ENCODE measurements at places on chromosomes 13 and 19.

DNA sequence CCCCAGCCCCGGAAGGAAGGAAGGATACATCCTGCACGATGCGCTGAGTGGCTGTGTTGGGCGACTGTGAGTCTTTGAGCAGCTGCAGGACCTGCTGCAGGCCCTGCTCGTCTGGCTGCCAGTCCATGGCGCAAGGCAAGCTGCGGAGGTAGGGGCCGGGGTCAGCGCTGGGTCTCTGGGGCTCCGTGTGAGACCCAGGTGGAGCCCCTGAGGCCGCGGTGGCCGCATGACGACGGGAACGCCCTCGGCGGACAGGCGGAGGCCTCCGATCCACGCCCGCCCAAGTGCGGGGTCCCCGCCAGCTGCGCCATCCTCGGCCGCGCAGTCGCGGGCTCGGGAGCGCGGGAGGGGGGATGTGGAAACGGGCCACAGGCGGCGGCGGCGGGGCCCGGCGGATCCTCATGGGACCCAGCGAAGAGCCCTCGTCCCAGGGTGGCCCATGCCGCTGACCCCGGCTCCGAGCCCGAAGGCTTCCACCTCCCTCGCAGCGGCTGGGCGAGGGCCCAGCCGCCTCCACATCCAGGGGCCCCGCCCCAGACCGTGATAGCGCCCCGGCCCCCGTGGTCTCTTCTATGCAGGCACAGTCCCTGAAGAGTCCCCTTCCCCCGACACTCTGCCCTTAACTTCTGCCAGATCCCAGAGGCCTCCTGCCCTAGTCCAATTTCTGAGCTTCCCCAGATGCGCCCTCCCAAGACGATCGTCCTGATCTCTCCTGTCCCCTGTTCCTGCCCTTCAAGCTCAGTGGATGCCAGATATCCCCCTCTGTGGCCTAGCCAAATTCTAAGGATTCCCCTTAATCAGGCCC lies 2.7 kb downstream of the TNPO2 start:
- DNase-seq: no peak

DNA sequence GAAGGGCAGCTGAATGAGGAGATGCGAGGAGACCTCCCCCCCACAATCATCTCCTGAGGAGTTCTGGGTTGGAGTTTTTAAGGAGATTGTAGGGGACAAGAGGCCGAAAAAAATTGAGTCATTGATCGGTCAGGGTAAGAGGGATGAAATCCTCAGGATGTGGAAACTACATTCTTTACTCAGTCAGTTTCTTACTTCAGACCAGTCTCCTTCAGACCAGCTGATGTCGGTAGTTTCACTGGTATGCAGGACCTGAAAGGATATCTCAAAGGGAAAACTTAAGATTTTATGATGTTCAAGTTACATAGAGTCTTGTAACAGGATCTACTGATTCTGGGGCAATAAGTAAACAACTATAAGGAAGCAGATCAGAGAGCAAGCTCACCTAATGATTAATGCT lies 51.7 kb upstream of the RFXAP start:
- no peak for DNase-seq

GRCh38 chr19:34474233-34474989 lies 7.1 kb upstream of the WTIP start:
- DNase-seq: no peak

DNA sequence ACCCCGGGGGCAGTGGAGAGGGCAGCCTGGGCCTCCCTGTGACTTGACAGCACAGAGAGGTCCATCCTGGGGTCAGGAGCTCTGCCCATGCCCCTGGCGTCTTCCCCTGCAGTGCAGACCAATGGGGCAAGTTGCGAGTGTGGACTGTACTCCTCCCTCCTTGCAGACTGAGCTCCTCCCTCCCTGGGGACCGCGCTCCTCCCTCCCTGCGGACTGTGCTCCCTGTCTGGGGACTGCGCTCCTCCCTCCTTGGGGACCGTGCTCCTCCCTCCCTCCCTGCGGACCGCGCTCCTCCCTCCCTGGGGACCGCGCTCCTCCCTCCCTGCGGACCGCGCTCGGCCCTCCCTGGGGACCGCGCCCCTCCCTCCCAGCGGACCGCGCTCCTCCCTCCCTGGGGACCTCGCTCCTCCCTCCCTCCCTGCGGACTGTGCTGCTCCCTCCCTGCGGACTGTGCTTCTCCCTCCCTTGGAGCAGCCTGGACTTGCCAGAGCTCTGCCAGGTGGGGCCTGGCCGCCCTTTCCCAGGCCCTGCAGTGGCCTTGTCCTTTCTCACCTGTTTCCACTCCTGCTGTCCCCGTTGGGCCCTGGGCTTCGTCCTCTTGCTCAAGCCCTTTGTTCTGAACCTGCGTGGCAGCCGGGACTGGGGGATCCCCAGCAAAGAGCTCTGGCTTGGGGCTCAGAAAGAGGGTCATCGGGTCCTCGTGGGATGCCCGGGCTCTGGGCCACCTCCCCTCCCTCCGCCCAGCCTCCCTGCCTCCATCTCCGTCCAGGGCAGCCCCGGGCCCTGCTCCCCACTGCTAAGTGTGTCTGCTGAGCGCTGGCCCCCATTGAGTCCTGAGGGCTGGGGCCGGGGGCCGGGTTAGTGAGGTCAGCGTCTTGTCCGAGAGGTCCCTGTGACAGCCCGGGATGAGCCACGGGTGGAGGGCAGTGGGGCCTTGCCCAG lies 6.8 kb downstream of the GAMT start:
- DNase-seq: no peak

DNA sequence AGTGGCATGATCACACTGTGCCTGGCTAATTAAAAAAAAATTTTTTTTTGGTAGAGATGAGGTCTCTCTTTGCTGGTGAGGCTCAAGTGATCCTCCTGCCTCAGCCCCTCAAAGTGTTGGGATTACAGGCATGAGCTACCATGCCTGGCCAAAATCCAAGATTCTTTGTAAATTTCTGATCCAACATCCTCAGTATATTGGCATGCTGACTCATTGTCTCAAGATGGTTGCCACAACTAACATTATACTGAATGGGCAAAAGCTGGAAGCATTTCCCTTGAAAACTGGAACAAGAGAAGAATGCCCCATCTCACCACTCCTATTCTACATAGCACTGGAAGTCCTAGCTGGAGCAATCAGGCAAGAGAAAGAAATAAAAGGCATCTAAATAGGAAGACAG lies 100.0 kb downstream of the KLF5 start:
- DNase-seq: no peak

GRCh38 chr19:40923934-40924391 lies 41.9 kb upstream of the CYP2A7 start:
- DNase-seq: no peak

DNA sequence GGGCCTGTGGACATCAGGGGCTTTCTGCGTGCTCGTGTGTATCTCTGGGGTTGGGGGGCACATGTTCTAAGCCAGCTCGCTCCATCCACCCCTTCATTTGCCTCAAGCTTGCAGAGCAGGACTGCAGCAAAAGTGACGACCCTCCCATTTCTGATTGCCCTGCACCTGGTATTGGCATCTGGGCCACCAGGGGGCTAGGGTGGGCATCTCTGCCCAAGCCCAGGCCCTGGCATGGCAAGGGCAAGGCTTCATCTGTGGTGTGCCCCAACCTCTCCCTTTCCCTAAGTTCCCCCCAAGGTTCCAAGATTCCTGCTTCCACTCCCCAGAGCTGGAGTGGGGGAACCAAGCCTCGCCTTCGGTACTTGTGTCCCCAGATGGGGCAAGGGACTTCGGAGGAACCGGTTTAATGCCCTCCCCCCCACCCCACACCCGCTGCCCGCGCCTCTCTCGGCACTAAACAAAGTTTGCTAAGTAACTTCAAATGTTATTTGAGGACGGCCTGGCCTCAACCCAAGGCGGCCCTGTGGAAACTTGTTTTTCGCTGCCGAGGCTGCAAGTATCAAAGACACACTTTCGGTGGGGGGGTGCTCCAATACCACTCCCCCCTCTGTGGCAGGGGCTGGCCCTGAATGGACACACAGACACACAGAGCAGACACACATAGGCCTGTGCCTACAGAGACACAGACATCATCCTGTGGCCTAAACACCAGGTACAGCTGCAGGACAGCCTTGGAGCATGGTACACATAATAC lies 12.2 kb downstream of the NFIX start:
- DNase-seq: peak; percentile 19

DNA sequence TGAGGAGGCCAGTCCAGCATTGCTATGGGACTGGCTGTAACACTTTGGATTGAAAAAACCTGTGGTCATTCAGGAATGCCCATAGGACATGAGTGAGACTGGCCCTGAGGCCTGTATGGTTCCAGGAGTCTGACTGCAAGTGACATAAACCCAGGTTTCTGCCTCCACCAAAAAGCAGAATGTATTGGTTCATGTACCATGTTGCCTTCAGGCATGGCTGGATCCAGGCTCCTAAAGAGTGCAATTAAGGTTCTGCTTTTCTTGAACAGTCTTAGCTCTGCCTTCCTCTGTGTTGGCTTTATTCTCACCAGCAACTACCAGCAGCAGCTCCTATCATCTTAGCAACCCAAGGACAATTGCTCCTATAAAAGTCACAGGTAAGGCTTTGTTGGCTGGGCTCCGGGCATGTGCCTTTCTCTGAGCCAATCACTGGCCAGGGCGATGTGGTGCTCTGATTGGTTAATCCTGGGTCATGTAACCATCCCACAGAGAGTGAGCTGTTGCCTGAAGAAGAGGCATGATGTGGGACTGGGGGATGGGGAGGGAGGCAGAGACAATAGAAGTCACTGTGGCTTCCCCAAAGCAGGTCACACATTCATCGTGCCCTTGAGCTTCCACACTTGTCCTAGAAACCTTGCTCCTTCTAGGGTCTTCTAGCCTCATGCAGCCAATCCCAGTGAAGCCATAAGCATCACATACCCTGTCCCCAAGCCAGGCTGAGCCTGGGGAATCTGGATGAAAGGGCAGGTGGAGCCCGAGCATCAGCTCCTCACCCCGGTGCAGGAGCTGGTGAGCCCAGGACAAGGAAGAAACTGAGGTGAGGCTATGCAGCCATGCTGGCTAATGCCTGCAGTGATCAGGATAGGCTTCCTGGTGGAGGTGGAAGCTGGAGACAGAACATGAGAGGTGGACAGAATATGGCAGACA lies 123.9 kb downstream of the URI1 start:
- no peak for DNase-seq

GRCh38 chr19:10887616-10888367 lies 16.4 kb downstream of the CARM1 start:
- DNase-seq: no peak

DNA sequence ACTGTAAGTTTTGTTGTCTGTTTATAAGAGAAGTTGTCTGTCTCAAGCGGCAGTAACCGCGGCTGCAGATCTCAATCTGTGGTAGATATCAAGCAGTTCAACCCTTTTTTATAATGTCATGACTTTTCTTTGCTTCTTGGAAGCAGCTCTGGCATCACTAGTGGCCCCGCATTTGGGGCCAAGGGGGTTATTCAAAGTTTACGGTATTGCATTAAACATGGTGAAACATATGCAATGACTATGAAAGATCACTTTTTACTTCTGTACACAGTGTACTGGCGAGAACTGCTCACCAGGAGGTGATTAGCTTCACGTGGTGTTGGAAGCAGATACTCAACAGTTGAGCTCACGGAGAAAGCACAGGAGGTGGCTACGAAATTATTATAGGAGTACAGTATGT lies 4.6 kb upstream of the FFAR3 start:
- no peak for DNase-seq

GRCh38 chr19:17138937-17139598 lies 63.5 kb downstream of the MYO9B start:
- no peak for DNase-seq

DNA sequence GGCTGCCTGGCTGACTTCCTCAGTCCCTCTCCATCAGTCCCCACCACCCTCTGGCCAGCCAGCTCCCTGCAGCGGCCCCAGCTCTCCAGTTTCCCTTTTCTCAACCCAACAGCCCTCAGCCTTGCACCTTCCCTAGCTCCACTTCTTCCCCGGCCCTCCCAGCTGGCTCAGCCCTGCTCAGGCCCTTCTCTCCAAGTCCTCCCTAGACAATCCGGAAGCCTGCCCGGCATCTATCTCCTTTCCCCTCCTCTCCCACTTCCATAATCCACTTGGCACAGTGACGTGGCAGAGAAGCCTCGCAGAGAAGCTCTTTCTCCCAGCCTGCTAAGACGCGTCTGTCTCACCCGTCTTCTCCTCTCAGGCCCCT lies 1.1 kb downstream of the UBXN6 start:
- DNase-seq: no peak

GRCh38 chr19:13861714-13862531 lies 15.0 kb upstream of the NANOS3 start:
- DNase-seq: peak; percentile 91

- no peak for DNase-seq
These were observed 32.3 kb downstream of the TSSK6 start for GRCh38 chr19:19482809-19483596.

DNA sequence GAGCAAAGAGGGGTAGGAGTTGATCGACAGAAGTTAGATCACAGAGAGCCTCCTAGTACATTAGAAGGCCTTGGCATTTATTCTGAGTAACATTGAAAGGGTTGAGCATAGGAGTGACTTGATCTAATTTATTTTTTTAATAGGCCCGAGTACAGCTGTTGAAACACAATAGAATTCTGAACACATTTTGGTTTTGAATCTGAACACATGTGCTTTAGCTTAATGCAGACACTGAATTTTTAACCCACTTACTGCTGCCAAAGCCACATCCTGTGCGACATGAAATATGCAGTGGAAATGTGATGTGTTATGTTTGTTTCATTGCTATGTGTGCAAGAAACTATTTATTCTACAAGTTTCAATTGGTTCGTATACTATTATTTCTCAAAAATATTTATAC lies 1505.9 kb downstream of the PCDH9 start:
- DNase-seq: no peak
